ENCODE measurements at places on chromosomes 3 and 15.
A peak's percentile ranks its signal among the peaks of the same experiment; 100 is the strongest.

GRCh38 chr15:67422296-67422695 is 98.6 kb upstream of the C15orf61 start:
- no peak for DNase-seq

DNA sequence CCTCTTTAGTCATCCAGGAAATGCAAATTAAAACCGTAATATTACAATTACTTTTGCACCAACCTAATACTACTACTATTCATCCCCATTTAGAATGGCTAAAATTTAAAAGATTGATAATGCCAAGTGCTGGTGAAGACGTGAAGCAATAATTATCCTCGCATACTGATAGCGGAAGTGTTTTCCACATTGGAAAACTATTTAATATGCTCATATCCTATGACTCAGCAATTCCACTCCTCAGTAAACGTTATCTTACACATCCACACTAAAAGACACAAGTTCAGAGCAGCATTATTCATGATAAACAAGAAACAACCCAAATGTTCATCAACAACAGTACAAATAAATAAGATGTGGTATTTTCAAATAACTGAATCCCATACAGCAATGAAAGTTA is 70.6 kb downstream of the VPS13C start:
- no peak for DNase-seq

DNA sequence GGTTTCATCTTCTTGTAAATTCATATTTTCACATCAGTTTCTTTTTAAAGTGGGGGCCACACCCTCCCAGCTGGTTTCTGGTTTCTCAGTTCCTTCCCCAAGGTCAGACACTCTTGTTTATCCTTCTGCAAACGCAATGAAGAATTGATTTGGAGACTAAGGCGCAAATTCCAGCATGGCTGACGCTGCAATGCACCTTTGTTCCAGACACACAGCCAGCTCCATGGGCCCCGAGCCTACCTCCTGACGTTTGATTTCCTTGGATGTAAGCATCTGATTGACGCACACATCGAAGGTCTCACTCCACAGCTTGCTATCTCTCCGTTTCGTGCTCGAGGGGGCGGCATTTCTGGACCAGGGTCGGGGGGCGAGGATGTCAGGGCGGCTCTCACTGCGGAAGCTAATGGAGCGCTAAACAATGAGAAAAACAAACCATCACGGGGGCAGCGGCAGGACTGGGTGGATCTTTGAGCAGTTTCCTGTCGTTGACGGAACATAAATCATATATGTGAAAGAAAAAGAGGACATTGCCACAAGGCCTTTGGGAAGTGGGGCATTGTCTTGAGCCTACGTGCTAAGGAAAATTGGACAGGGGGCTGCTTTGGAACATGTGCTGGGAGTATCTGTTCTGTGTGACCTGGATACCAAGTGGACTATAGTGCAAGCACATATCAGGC is 46.9 kb downstream of the ARHGEF3 start:
- peak; percentile 53 for DNase-seq

DNA sequence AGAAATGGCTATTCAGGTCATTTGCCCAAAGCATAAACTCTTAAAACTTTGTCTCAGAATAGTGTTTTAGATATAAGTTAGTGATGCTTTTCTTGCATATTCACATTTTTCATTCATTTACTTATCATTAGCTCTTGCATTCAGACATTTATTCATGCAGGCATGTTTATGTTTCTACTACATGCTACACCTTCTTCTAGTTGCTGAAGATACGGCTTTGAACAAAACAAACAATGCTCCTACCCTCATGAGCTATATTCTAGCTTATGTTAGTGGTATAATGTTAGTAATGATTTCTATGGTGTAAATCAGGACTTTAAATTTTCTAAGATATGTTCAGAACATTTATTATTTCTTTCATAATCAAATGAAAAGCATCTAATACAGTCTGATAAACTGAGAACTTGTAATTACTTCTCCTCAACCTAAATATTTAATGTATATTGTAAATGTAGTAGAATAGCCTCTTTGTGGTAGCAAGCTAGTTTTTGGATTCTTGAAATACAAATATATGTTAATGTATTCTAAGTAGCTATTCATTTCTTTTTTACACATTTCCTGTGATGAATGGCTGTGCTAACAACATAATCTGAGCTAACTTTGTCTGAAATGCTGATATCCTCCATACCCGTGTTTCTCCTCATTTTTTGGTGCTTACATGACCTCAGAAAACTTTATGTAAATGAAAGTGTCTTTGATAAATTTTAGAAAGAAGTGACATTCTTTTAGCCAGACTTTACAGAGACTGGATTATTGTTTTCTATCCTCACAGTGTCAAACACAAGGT is 15.5 kb upstream of the GOLGA8B start:
- no peak for DNase-seq

- no peak for DNase-seq
These were observed 2.0 kb downstream of the MYEF2 start for GRCh38 chr15:48176112-48176511.

GRCh38 chr15:100250176-100250800 is 91.5 kb downstream of the ADAMTS17 start:
- DNase-seq, result no peak

DNA sequence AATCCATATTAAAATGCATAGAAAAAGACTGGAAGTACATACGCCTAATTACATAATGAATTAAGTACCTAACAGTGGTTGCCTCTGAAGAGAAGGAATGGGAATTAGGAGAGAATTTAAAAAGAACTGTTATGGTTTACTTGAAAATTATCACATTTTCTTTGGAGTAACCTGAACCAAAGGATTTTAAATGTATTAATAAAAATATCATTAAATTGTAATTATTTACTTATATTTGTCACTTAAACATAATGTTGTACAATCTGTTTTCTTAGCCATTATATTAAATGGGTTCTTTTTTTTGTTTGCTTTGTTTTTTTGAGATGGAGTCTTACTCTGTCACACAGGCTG is 114.2 kb upstream of the SLC7A14 start:
- DNase-seq, result no peak

All from right cardiac atrium (tissue), 5 donors.